ENCODE measurements at places on chromosomes 12 and 14.

GRCh38 chr12:92359581-92360209, 214.0 kb upstream of the BTG1 start:
- DNase-seq = no peak

GRCh38 chr12:67649261-67649569, 670 bp downstream of the DYRK2 start:
- no peak for DNase-seq

GRCh38 chr12:94267537-94267872, 119.1 kb downstream of the PLXNC1 start:
- DNase-seq = no peak

DNA sequence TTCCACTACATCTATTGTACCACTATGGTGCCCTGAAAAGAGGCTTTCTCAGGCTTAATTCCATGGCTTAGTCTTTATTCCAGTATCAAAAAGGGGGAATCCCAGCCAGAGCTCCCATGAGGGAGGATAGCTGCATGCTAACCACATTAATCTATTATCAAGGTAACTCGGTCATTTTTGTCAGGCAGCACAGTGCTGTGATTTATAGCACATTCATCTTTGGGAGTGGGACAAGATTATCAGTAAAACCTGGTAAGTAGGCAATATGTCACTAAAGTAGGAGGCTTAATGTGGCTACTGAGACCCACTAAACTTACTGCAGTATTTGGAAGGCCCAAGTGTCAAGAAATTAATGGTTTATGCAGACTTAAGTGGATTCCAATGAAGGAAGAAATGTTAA, 58.9 kb downstream of the DAD1 start:
- DNase-seq = no peak

GRCh38 chr12:53931844-53932581, 6.6 kb upstream of the HOXC13 start:
- no peak for DNase-seq

DNA sequence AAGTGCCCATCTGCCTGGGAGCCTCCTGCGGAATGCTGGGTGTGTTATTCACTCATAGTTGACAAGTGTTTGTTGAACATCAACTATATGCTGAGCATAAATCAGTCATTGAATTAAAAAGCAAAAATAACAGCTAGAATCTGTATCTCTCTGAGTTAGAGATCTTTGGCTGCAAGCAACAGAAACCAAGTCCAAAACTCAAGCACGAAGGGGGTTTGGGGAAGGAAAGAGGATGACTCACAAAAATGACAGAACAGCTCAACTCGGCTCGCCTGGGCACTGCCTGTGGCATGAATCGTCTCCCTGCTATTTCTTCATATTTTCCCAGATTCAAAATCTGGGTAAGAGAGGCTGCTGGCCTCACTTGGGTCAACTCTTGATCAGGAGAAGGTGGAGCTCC, 72.6 kb upstream of the NCOR2 start:
- no peak for DNase-seq

GRCh38 chr14:30990770-30991169, 34.7 kb upstream of the AP4S1 start:
- DNase-seq = no peak

DNA sequence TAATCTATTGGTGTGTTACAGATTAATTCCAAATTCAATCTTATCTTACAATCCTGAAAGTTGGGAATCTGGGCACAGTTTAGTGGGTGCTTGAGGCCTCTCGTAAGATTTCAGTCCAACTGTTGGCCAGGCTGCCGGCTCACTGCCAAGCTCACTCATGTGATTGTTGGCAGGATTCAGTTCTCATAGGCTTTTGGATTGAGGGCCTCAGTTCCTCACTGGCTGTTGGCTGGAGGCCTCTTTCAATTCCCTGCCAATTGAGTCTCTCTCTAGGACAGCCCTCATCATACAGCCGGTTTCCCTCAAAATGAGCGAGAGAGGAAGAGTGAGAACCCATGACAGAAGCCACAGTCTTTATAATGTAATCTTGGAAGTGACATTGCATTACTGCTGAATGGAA, 123.5 kb upstream of the FBXO33 start:
- DNase-seq = no peak

GRCh38 chr14:22922294-22922693, 3.3 kb upstream of the RBM23 start:
- no peak for DNase-seq

Data from activated CD4-positive, alpha-beta T cell treated with anti-CD3 and anti-CD28 coated beads, Interleukin-2, Interleukin-4, amounts not matched to agents 100 ng/mL and 50 ng/mL, durations not matched to agents 16 hours and 8 hours (primary cell).